ENCODE measurements at places on chromosomes 4 and X.

DNA sequence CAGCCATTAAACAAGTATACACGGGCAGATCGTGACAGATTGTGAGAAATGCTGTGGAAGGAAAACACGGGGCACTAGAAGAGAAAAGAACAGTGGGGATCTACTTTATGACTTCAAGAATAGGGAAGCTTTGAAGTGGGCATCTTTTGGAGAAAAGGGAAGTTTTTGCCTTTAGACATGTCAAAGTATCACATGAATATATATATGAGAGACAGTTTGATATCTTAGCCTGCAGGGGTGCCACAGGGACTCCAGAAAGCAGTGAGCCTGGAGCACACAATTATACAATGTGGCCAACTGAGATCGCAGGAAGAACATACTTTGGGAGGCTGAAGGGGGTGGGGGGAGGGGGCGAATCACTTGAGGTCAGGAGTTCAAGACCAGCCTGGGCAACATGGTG lies 35.7 kb downstream of the RELL1 start:
- no peak for DNase-seq

DNA sequence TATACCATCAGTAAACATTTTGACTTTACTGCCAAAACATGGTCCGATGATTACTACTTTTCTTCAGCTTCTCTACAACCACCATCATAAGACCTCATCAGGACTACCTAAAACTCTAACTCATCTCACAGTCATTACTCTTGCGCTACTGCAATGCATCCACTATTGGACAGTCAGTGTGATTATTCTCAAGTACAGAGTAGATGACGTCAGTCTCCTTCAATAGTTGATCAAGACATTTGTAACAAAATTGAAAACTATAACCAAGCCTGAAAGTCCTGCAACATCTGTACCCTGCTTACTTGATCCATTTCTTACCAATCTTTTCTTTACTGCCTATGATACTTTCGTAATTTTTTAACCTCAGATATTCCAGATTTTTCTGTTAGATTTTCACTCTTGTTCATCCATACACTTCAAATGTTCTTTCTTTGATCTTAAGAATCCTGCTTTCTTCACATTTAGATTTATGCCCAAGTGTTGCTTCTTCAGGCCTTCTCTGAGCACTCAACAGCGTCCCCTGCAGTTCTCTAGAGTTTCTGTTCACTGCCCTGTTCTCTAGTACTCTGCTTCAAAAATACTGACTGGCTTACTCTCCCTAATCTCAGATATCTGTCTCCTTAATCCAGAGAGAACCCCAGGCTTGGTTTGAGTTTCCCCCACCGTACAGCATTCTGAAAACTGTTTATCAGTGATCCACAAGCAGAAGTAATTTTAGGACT lies 1517.6 kb downstream of the STIM2 start:
- no peak for DNase-seq

DNA sequence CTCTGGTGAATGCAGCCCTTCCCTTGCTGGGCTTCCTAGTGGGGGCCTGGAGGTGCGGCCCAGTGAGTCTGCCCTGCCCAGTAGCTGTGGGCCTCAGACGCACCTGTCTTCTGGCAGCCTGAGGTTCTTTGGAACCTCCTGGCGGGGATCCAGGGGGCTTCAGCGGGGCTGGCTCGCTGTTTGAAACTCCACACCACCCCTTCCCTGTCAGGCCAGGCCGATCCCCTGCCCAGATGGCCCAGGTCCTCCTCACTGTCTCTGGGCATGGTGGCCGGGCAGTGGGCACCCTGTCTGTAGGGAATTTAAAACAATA lies 10.7 kb upstream of the NKX1-1 start:
- DNase-seq: no peak

- DNase-seq: peak; percentile 70
Measured at GRCh38 chrX:130060122-130061069, 49.9 kb downstream of the ELF4 start.

DNA sequence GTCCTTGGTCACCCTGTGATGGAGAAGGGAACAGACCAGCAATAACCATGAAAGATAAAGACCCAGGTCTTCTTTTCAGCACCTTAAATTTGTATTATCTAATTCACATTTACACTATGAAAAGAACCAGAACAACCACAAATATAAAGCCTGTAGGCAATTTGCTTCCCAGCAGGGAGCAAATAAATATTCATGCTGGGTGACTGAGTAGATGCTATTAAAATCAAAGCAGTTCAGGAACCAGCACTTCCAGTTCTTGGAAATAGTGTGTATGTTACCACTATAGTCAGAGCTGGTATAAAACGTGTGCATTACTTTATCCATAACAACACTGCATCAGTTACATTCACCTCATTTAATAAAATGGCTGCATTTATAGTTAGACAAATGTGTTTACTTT lies 177.8 kb upstream of the ETNPPL start:
- DNase-seq: no peak

GRCh38 chrX:132219343-132219768 lies at the start of gene RAP2C:
Gene RAP2C (minus strand): TSS chrX:132219447. CDS start chrX:132217268, 2,179 bp downstream.
- DNase-seq: peak; percentile 66

GRCh38 chr4:153204247-153204671 lies at the start of gene TRIM2:
Gene TRIM2 (plus strand): TSS chr4:153204443. CDS start chr4:153204531, 88 bp downstream.
- no peak for DNase-seq

GRCh38 chr4:119302073-119302832 lies 19.7 kb downstream of the FABP2 start:
- DNase-seq: no peak

- no peak for DNase-seq
Measured at GRCh38 chr4:76931087-76931486, 18.5 kb upstream of the SEPTIN11 start.

DNA sequence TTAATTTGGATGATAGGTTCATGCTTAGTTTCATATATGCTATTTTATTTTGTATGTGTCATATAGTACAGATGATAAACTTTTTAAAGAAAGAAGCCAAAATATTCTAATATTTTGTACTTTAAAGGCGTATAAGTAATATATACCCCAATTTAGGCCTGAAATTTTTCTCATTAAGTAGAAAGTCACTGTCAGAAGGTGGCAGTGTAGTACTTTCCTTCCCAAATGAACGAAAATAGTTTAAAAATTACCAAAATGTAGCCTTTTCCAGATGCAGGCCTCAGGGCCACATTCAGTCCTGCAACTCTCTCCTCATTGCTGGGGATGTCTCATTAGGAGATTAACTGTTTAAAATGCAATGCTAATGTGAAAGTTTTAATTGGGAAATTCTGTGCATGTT lies 1263.6 kb downstream of the C4orf33 start:
- DNase-seq: no peak

- no peak for DNase-seq
Measured at GRCh38 chrX:133876646-133877045, 108.7 kb downstream of the GPC3 start.

DNA sequence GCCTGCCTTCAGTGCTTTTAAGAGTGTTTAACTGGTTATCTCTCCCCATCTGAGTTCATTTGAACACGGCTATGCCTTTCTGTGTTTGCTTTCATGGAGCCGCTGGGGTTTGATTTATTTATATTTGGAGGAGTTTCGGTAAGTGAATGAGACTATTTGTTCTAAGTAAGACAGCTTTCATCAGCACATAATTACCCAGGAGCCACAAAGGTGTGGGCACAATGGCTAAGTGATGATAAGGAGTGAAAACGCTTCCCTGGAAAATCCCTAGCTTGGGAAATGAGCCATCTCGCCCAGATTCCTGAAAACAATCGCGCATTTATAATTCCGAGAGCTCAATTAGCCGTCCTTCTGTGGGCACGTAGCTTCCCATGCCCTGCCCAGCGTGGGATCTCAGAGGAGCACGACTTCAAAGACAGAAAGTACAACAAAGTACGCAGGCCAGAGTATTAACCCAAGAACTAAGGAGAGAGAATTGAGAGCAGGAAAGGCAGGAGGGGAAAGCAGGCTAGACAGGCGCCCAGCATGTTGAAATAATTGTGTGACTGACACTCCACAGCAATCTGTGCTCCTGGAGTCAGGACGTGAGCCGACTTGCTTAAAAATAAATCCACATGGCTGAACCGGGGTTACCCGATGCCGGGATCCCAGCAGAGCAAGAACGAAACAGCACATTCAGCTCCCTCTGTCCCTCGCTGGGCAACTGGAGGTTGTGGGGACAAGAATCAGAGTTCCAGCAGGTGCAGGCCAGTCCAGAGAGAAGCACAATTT lies 99.0 kb downstream of the DHRSX start:
- DNase-seq: no peak

GRCh38 chr4:161642708-161643107 lies 521.1 kb downstream of the FSTL5 start:
- DNase-seq: no peak

DNA sequence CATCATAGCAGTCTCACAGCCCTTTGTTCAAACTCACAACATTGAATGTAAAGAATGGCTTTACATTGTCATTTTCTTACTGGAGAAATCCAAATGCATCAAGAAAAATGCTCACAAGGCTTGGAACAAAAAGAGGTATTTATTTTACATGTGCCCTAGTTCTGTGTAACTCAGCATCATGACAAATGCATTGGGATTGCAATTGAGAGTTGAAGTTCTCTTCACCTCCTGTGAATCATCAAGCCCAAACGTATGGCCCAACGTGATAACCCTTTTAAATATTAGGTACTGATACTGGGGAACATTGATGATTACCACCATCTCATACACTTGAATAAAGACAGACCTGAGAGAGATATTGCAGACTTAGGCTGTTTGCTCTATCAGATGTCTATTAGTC lies 61.6 kb downstream of the GASK1B start:
- DNase-seq: no peak

GRCh38 chrX:120791013-120791643 lies 84.5 kb downstream of the CT47B1 start:
- no peak for DNase-seq

- DNase-seq: no peak
Measured at GRCh38 chr4:75698162-75698962, 25.2 kb upstream of the G3BP2 start.

DNA sequence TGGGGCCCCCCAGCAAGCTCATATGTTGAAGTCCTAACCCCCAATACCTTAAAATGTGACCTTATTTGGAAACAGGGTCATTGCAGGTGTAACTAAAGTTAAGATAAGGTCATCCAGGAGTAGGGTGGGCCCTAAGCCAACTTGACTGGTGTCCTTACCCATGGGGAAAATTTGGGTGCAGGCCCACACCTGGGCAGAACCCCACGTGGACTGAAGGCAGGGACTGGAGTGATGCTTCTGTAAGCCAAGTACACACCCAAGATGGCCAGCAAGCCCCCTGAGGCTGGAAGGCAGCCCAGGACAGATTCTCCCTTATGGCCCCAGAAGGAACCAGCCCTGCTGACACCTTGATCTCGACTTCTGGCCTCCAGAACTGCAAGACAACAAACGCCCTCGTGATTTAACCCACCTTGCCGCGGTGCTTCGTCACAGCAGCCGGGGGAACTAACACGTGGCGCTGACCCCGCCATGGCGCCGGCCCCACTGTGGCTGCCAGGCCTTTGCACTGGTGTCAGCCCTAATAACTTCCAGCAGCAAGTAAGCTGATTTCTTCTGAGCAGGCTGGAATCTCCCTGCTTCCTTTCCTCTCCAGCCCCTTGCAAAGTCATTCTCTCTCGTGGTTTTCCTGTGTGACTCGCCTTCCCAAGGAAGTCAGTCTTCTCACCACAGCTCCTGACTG lies 23.2 kb upstream of the MXD4 start:
- DNase-seq: no peak

- DNase-seq: no peak
Measured at GRCh38 chr4:26821031-26821430, 39.6 kb upstream of the STIM2 start.

DNA sequence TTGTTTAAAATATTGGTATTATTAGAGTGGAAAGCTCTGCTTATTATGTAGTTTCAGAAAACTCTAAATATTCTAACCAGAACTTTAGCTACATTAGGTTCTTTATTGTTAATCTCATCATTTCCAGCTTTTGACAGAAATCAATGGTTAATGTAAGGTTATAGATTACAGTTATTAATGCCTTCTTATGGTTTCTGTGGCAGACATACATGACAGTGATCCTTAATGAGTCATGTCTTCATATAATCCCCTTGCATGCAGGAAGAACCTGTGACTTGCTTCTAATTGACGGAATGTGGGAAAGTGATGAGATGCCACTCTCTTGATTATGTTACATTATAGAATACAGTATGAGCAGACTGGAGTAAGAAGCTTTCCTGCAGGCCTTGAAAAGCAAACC lies 23.5 kb downstream of the KLHL8 start:
- DNase-seq: no peak

DNA sequence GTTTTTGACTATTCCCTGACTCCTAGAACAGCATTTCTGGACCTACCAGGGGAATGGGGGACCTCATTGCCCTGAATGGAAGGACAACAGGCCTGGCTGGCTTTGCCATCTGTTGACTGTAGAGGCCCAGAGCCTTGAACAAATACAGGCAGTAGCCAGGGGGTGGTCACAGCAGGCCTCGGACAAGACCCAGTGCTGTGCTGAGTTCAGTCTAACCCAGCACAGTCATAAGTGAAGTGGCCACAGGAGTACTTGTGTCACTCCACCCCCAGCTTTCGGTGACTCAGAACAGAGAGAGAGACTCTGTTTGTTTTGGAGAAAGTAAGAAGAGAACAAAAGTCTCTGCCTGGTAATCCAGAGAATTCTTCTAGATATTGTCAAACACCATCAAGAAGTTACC lies 310.0 kb downstream of the PRR32 start:
- DNase-seq: no peak

DNA sequence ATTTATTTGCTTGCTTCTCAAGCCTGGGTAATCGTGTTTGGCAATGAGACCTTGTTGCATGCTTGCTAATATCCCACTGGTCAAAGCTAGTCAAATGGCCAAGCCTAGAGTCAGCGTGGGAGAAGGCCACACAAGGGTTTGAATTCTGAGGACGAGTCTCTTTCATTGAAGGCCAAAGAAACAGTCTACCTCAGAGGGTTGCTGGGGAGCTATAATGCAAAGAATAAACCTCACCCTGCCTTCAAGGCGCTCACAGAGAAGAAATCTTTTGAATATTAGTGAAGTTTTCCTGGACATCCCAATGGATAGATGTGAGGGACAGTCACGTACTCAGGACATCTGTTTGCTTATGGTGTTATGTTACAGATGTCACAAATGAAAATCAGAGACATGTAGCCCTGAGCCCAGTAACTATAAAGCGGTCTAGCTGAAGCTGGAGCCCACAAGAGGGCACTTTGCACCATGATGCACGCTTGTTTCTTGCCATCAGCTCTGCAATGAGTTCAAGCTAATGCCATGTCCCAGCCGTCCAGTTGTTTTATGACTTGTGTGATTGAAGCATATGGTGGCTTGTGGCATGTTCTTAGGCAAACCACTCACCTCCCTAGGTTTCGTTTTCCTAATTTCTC lies 1.1 kb upstream of the TLR3 start:
- DNase-seq: no peak

- DNase-seq: no peak
Measured at GRCh38 chr4:66178906-66179305, 508.6 kb upstream of the EPHA5 start.

All from T-helper 1 cell (primary cell).